PC-9 (cell line): ENCODE measurements at places on chromosomes 4 and X.
A peak's percentile ranks its signal among the peaks of the same experiment; 100 is the strongest.

- no peak for DNase-seq
- H3K36me3 ChIP-seq, result no peaks in the 10 kb centered on the region
- H3K4me1 ChIP-seq, result peaks cover 16% of the 10 kb centered on the region
- no peak overlapping the region for H3K27ac ChIP-seq
- no peak overlapping the region for H3K4me3 ChIP-seq
- H3K27me3 ChIP-seq, result no peaks in the 10 kb centered on the region
These were observed 9.1 kb upstream of the YTHDC1 start for GRCh38 chr4:68358988-68359387.

GRCh38 chr4:10040049-10040892, 19.0 kb upstream of the SLC2A9 start:
- no peaks in the 10 kb centered on the region for H3K27me3 ChIP-seq
- H3K27ac ChIP-seq, result no peak overlapping the region
- peaks cover 3% of the 10 kb centered on the region for H3K4me1 ChIP-seq
- DNase-seq, result no peak
- H3K36me3 ChIP-seq, result no peaks in the 10 kb centered on the region

- no peak overlapping the region for H3K4me3 ChIP-seq
- no peaks in the 10 kb centered on the region for H3K36me3 ChIP-seq
- DNase-seq, result no peak
- H3K27me3 ChIP-seq, result no peaks in the 10 kb centered on the region
- peaks cover 48% of the 10 kb centered on the region for H3K4me1 ChIP-seq
- H3K27ac ChIP-seq, result peak overlapping the region; percentile 74
These were observed 57.2 kb downstream of the FNIP2 start for GRCh38 chr4:158826057-158826456.

DNA sequence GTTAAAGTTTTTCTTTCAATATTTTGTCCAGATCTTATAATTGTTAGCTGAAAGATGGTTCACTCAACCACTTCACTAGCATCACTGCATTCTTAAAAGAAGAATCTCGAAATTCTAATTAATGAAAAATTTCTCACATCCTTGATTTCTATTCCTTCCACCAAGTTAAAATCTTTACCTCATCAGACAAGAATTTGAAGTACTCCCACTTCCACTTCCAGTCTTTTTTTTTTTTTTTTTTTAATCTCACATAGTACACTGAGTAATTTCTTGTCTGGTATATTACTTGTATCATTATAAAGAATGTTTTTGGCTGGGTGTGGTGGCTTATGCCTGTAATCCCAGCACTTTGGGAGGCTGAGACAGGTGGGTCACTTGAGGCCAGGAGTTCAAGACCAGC, 73.2 kb downstream of the FBXW7 start:
- no peak for DNase-seq
- no peaks in the 10 kb centered on the region; the same call in 1 of the 2 replicates for H3K4me1 ChIP-seq
- no peak overlapping the region for H3K4me3 ChIP-seq
- no peak overlapping the region for H3K27ac ChIP-seq

DNA sequence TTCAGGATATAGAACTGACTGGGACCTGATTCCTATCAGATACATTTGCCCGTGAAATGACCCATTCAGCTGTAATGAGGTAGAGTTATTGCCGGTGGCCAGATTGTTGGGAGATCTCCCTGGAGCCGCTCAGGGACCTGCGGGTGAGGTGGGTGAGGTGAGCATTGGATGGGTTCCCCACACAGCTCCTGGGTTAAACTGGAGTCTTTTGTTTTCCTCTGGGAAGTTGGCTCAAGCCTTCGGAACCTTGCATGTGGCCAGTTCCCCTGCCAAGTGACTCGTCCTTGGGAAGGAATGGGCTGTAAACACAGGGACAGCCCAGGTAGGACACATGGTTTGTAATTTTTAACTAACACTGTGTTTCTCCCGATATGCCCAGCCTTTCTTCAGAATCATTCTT, 31.6 kb upstream of the KIT start:
- no peaks in the 10 kb centered on the region for H3K36me3 ChIP-seq
- no peaks in the 10 kb centered on the region for H3K4me1 ChIP-seq
- H3K27me3 ChIP-seq, result no peaks in the 10 kb centered on the region
- H3K27ac ChIP-seq, result no peak overlapping the region

GRCh38 chr4:173057901-173058300, 110.7 kb upstream of the GALNT7 start:
- DNase-seq, result no peak
- H3K4me1 ChIP-seq, result no peaks in the 10 kb centered on the region
- H3K27me3 ChIP-seq, result no peaks in the 10 kb centered on the region
- H3K4me3 ChIP-seq, result no peak overlapping the region
